Fibroblast of skin of scalp (primary cell): ENCODE measurements at places on chromosomes 5 and 9.

DNA sequence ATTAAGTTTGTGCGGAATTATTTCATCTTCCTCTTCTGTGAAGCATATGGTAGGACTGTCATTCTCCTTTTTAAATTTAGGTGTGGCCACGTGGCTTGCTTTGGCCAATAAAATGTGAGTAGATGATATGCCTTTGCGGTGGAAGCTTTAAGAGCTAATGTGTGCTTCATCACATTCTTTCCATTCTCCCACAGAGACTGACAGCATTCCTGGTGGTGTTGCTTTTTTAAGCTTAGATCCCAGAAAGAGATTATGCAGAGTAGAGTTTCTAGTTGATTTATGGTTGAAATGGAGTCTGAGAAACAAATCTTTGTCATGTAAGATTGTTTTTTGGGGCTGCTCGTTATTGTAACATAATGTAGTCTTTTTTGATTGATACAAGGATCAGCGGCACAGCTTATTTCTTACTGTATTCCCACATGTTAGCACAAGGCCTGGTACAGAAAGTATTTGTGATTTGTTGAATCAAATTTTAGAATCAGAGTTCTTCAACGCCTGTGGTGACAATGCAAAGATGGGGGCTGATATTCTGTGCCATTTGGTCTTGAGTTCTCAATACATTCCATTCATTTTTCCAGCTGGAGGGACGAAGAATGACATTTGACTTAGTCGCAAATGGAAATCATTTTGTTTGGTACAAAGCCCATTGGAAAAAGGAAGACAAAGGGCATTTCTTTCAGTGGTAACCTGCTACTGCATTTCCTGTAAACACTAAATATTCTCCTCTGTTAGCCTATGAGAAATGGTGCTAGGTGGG lies 209.9 kb upstream of the VLDLR start:
- peak; percentile 93 for DNase-seq

DNA sequence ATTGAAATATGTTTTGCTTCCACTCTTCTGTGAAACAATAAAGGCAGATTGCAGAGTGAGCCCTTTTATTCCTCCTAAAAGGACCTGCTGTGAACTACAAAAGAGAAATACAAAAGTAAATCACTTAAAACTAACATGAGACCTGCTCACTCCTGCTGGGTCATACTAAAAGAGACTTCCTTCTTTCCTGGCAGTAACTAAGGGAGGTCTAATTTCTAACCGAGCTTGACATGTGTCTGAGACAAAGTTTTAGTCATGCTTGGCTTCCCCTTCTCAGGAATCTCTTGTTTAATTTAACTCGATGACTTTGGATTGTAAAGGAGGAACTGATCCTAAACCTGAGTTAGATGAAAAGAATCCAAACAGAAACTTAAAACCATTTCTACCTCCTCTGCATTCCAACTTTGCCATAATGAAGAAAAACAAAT lies 86.4 kb upstream of the CDH6 start:
- peak; percentile 20 for DNase-seq

DNA sequence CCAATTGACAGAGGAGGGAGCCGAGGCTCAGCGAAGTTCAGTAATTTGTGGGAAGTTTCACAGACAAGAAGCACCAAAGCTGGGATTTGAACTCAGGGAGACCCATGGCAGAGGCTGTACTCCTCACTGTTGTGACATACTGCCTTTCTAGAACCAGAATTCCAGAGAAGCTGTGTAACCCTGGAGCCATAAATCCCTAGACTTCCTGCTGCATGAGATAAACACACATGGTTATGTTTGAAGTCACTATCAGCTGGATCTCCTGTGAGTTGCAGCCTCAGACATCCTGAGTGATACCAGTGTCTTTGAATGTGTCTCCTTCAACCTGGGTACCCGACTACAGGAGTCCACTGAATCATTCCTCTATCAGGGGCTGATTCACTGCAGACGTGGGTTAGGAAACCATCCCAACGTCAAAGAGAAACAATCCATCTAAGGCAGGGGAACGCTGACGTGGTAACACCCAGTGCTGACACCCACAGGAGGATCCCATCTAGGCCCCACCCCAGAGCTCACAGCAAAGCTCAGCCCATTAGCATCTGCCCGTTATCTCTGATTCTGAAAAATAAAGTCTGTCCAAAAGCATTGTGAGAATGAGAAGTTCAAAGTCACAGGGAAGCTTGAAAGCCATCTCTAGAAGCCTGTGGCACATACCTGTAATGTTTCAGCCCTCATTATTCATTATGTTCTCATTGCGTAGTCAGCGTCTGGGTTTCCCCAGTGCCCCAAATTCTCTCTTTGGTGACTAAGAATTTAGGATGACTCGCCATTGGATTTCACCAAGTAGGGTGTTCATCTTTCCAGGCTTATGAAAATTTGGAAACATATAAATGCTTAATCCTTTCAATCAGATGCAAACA lies 36.3 kb upstream of the BASP1 start:
- DNase-seq, result peak; percentile 88

DNA sequence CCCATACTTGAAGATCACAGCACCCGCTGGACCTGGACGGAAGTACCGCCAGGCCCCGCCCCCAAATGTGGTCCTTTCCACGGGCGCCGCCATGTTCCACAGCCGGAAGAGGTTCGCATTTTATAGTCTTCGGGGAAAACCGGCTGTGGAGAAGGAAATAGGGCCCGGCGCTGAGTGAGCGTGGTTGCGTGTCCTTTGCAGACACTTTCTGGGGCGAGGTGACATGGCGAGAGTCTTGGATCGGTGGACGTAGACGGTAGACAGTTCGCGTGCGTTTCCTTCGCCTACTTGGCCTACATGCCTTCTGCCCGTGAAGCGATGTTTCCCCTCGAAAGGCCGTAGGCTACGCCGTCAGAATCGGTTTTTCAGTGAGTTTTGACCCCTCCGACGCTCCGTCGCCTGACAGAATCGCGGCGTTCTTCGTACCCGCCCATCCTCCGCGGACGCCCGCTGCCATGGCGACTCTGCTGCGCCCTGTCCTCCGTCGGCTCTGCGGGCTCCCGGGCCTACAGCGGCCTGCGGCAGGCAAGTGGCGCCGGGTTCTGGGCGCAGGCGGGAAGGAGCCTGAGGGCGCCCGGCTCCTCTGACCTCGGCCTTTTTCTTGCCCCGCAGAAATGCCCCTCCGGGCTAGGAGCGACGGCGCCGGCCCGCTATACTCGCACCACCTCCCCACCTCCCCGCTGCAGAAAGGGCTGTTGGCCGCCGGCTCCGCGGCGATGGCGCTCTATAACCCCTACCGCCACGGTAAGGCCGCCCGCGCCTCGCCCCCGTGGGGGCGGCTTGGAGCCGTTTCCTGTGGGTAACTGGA lies at the start of the genes COQ4 and TRUB2:
COQ4 (plus strand) TSS at position 436 of the 808 bp plus-strand sequence; CDS start at position 456, 20 bp downstream.
TRUB2 (minus strand) TSS at position 44 of the 808 bp plus-strand sequence; CDS start at position 5, 39 bp downstream.
- DNase-seq, result peak; percentile 95

- DNase-seq, result no peak
Measured at GRCh38 chr5:74093561-74093960, 467.6 kb downstream of the ARHGEF28 start.

- peak; percentile 75 for DNase-seq
Measured at GRCh38 chr5:153903321-153903720, 135.4 kb downstream of the FAM114A2 start.

GRCh38 chr9:91180240-91180929 lies 181.3 kb downstream of the AUH start:
- DNase-seq, result no peak

DNA sequence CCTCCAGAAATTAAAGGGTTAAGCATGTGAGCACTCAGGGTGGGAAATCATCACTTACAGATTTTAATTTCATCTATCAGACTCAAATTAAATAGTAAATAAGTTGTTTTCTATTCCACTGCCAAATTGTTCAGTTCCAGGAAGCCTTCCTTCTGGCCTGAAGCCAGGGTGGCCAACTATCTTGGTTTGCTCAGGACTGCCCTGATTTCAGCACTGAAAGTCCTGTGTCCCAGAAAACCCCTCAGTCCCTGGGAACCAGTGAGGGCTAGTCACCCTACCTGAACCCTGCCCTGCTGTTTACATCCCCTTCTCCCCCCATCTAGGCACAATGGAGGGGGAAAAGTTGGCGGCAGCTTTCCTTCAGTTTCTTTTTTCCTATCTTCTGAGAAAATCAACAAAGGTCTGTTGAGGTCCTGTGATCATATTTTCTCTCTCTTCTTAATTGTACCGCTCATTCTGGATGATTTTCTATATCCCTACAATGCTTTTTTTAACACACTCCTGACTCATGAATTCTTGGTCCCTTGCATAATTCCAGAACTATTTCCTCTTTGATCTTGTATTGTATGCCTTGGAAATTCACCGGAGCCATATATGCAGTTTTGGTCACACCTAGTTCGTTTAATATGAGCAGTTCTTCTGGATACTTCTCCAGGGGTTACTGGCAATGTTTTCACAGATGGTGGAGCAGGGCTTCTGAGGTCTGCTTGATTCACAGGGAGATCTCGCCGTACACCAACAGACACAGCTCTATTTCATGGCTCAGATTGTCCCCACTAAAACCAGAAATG lies 103.8 kb downstream of the MAP1B start:
- peak; percentile 83 for DNase-seq

DNA sequence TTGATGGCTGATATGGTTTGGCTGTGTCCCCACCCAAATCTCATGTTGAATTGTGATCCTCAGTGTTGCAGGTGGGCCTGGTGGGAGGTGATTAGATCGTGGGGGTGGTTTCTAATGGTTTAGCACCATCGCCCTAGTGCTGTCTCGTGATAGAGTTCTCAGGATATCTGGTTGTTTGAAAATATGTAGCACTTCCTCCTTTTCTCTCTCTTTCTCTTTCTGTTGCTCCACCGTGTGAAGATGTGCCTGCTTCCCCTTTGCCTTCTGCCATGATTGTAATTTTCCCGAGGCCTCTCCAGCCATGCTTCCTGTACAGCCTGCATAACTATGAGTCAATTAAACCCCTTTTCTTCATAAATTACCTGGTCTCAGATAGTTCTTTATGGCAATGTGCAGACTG lies 111.6 kb downstream of the SREK1 start:
- no peak for DNase-seq

DNA sequence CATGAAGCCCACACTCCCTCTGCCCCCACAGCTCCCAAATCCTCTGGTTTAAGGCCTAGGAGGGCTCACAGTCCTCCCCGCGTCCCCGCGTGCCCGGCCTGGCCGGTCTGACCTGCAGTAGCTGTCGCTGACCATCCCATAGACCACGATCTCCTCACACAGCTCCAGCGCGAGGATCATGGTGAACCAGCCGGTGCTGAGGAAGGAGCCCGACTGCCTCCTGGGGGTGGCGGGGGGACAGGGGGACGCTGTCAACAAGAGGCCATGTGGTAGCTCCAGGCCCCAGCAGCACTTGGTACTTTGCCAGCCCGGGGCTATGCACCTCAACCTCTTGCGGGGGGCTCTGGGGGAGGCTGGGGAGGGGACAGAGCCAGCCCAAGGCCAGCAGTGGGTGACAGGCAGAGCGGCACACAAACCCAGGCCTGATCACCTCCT lies 7.0 kb downstream of the ST6GALNAC4 start:
- DNase-seq, result no peak

DNA sequence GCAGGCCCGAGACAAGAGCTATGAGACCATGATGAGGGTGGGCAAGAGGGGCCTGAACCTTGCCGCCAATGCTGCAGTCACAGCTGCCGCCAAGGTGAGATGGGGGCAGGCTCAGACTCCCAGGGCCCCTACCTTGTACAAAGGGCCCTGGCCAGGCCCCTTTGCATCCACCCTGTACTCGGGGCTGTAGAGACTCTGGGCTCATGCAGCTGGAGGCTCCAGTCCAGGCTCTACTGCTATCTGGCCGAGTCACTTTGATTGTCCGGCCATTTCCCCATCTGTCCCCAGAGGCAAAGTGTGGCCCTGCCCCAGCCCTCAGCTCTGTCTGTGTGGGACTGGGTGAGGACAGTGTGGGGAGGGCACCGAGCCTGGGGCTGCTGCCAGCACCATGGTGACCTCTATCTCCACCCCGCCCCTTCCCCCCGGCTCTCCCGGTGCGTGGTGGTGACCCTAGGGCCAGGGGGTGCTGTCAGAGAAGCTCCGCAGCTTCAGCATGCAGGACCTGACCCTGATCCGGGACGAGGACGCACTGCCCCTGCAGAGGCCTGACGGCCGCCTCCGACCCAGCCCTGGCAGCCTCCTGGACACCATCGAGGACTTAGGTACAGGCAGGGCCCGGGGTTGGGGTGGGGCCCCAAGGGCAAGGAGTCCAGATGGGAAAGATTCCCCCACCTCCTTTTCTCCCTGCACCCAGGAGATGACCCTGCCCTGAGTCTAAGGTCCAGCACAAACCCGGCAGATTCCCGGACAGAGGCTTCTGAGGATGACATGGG lies 6.1 kb downstream of the REEP2 start:
- no peak for DNase-seq

DNA sequence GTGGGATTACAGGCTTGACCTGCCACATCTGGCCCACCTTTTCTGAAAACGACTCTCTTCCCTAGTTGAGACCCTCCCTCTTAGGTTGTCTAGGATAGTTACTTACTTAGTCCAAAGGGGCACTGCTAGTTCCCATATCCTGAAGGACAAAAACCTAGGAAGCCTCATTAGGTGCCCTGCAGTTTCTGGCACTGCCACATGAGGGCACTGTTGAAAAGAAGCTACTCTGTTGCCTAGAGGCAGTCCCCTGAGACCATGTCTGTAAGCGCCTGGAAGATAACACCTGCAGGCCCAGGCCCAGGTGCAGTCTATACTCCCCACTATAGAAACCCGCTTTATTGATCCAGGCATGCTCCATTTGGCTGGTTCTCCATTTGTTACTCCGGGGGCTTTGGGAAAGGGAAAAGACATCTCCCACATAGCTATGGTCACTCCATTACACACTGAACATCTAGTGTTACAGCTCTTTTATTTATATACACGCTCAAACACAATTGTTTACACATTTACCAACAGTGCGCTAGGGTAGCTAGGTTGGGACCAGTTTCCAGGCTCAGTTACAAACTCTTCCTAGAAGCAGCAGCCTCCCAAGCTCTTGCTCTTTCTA lies 73.4 kb upstream of the PPARGC1B start:
- DNase-seq, result no peak

- DNase-seq, result peak; percentile 11
Measured at GRCh38 chr5:147892696-147893296, 13.5 kb downstream of the C5orf46 start.

GRCh38 chr5:44885903-44886302 lies 77.2 kb downstream of the MRPS30 start:
- DNase-seq, result peak; percentile 3

DNA sequence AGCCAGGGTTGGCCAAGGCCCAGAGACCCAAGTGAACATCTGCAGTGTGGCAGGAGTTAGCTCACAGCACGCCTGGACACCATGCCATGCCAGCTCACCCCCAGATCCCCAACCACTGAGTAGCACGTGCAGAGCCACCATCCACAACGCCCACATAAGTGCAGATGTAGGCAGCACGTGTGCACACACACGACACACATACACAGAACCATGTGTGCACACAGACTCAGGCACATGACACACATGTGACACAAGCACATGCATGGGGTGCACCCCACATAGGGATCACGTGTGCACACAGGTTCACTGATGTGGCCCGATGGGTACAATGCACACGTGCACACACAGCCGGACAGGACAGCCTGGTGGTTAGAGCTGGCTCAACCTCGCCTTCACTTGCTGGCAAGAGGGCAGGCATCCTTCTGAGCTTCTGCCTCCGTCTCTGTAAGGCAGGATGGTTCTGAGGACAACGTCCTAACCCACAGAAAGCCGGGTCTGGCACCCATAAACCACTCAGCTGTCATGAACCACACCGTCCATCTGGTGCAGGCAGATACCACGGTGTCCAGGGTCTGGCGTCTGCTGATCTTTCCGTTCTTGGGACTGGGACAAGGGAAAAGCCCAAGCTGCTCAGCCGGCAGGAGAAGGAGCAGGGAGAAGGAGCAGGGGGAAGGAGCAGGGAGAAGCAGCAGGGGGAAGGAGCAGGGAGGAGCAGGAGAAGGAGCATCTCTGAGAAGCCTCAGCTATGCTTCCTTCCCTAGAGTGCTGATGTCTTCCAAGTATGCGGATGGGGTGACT lies 12.0 kb downstream of the LRRC26 start:
- DNase-seq, result no peak
